ENCODE measurements at places on chromosomes 6 and 20.
A peak's percentile ranks its signal among the peaks of the same experiment; 100 is the strongest.

DNA sequence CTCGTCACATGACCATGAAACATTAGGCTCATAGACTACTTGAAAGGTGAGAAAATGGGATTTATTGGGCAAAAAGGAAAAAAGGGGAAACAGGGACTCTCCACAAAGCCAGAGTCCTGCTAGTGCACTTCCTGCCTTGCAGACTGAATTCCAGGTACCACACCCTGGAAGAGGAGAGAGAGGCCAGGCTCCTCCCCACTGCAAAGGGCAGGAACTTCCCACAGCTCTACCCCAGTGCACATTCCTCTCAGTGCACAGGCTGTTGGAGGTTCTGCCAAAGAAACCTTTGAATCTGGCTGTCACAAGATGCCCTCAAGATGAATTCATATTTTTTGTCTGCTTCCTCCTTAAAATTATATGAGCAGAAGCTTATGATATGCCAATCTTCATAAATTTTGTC, 920.4 kb upstream of the GJE1 start:
- DNase-seq, result no peak

GRCh38 chr6:122715725-122716124, 63.8 kb upstream of the FABP7 start:
- no peak for DNase-seq

- no peak for DNase-seq
Measured at GRCh38 chr6:27025351-27025750, 222.2 kb upstream of the PRSS16 start.

DNA sequence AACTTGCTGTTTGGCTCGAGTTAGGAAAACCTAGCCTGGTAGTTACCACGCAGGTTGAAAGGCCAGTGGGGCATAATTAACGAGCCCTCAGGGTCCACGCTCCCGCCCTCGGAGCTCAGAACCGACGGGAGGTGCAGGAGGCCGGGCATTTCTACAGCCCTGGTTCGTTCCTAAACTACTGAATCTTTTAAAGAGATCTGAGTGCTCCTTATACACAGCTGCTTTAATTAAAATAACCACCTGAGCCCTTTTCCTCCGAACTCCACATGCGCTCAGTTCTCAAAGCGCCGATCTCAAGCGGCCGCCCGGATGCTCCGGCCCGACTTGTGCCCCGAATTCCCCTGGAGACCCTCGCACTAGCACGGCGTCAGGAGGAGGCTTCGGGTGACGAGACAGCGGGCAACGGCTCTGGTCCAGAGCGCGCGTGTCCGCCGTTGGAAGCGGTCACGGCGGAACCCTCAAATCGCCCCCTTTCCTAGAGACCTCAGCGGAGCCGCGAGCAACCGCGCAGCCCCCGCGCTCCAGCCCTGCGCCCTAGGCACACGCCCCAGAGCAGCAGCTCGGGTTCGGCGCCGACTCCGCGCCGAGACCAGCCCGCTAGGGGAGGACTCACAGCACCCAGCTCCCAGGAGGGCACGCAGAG, 397 bp downstream of the WDR27 start:
- DNase-seq, result no peak

DNA sequence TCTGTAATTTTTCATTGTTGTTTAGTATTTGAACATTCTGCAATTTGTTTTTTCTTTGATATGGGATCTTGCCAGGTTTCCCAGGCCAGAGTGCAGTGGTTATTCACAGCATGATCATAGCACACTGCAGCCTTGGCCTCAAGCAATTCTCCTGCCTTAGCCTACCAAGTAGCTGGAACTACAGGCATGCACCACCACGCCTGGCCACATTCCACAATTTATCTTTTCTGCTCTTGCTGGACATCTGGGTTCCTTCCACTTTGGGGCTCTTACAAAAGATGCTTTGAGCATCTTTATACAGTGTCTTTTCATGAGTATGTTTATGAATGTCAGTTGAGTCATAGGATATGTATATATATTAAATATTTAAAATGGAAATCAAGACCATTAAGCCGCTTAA, 42.0 kb downstream of the PGM3 start:
- no peak for DNase-seq

GRCh38 chr20:4763261-4763660, 41.6 kb downstream of the PRND start:
- no peak for DNase-seq

DNA sequence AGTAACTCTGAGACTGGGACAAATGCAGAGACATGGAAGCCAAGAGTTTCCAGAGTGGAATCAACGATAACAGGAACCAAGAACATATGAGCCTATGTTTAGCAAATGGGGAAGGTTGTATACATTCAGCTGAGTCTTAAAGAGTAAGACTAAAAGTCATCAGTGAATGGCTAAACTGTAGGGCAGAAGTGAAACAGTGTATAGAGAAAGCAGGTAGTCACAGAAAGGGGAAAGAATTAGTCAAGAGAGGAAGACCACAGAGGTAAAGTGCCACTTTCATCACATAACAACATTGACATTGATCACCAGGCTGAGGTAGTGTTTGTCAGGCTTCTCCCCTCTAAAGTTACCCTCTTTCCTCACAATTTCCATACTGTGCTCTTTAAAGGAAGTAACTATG, 306.5 kb upstream of the SPTLC3 start:
- no peak for DNase-seq

- peak; percentile 36 for DNase-seq
Measured at GRCh38 chr20:40991181-40991889, 37.3 kb upstream of the TOP1 start.

GRCh38 chr6:39553029-39553428, 172.2 kb downstream of the KIF6 start:
- no peak for DNase-seq

GRCh38 chr6:21808551-21809242, 215.1 kb downstream of the SOX4 start:
- no peak for DNase-seq

GRCh38 chr6:22294301-22294700, 2.5 kb downstream of the PRL start:
- no peak for DNase-seq

DNA sequence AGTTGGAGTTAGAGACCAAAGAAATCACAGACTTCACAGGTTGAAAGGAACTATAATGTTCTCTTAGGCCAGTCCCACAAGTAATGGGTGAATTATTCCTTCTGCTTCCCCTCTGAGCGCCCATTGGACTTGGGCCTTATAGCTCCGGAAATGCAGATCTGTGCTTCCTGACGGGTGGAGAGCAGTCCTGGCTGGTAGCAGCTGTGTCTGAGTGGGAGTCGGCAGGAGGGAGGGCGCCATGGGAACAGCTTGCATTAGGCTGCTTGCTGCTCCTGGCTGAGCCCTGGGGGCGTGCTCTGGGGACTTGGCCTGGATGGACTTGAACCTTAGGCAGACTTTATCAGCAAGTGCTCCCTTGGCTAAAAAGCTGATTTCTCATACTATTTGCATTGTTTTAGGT, 18.4 kb upstream of the NUP153 start:
- no peak for DNase-seq

GRCh38 chr6:68901044-68901443, 266.0 kb downstream of the ADGRB3 start:
- no peak for DNase-seq

GRCh38 chr6:56424064-56424463, 176.7 kb upstream of the COL21A1 start:
- no peak for DNase-seq
